ENCODE measurements at places on chromosomes 2 and 18. TPM values are rescaled to one million over a fixed set of nuclear protein-coding genes. Genes with fewer than 3 reads are reported as not detected.

ALPP gene
- 7.0 TPM for total RNA-seq

GBX2 gene
- not detected for total RNA-seq

L3MBTL4 gene
- total RNA-seq, result 16.8 TPM

IGFBP2 gene
- total RNA-seq, result 75.9 TPM

KCNG2 gene
- 1.7 TPM for total RNA-seq

CD207 gene
- 0.11 TPM for total RNA-seq

MYCN gene
- 0.49 TPM for total RNA-seq

ANKRD29 gene
- total RNA-seq, result 38.4 TPM

SFT2D3 gene
- 7.1 TPM for total RNA-seq

NTSR2 gene
- total RNA-seq, result not detected

MEIS1 gene
- total RNA-seq, result 60.6 TPM

SERPINB12 gene
- total RNA-seq, result not detected

PARD6G gene
- total RNA-seq, result 4.4 TPM

AMER3 gene
- 0.74 TPM for total RNA-seq

CYTIP gene
- 21.4 TPM for total RNA-seq

SPP2 gene
- total RNA-seq, result not detected

CFC1 gene
- 9.1 TPM for total RNA-seq

IFIH1 gene
- 26.1 TPM for total RNA-seq

OBSL1 gene
- 69.6 TPM for total RNA-seq

UGT1A8 gene
- 0.26 TPM for total RNA-seq

STEAP3 gene
- 47.8 TPM for total RNA-seq

RMND5A gene
- 23.2 TPM for total RNA-seq

CCDC195 gene
- not detected for total RNA-seq

RAB11FIP5 gene
- 23.8 TPM for total RNA-seq

PHOSPHO2 gene
- total RNA-seq, result 3.6 TPM

REEP1 gene
- 7.7 TPM for total RNA-seq

DSG1 gene
- total RNA-seq, result not detected

PLEK gene
- total RNA-seq, result 29.0 TPM

SULT1C4 gene
- 85.0 TPM for total RNA-seq

ZNF519 gene
- total RNA-seq, result 17.2 TPM

CGREF1 gene
- 0.57 TPM for total RNA-seq

ZEB2 gene
- total RNA-seq, result 176 TPM

METAP1D gene
- 3.1 TPM for total RNA-seq

FAM210A gene
- 9.4 TPM for total RNA-seq

INHA gene
- not detected for total RNA-seq

RAB6C gene
- total RNA-seq, result not detected

IL36B gene
- not detected for total RNA-seq

ANKRD62 gene
- 0.09 TPM for total RNA-seq

CD8B2 gene
- not detected for total RNA-seq

DTNA gene
- total RNA-seq, result 19.6 TPM

PID1 gene
- 45.7 TPM for total RNA-seq

ANKRD30BL gene
- 3.8 TPM for total RNA-seq

TRABD2A gene
- total RNA-seq, result 1.9 TPM

C2orf76 gene
- total RNA-seq, result 19.5 TPM

PIKFYVE gene
- 26.2 TPM for total RNA-seq

EPB41L3 gene
- 64.0 TPM for total RNA-seq

KCNJ3 gene
- 0.06 TPM for total RNA-seq

CIDEA gene
- not detected for total RNA-seq

SLC9A2 gene
- 0.52 TPM for total RNA-seq

BIN1 gene
- total RNA-seq, result 41.7 TPM

ABCG8 gene
- not detected for total RNA-seq

IL1B gene
- 19.9 TPM for total RNA-seq

AP1S3 gene
- total RNA-seq, result 6.3 TPM

MEP1B gene
- total RNA-seq, result not detected
